ENCODE measurements at places on chromosomes 2 and 18.

DNA sequence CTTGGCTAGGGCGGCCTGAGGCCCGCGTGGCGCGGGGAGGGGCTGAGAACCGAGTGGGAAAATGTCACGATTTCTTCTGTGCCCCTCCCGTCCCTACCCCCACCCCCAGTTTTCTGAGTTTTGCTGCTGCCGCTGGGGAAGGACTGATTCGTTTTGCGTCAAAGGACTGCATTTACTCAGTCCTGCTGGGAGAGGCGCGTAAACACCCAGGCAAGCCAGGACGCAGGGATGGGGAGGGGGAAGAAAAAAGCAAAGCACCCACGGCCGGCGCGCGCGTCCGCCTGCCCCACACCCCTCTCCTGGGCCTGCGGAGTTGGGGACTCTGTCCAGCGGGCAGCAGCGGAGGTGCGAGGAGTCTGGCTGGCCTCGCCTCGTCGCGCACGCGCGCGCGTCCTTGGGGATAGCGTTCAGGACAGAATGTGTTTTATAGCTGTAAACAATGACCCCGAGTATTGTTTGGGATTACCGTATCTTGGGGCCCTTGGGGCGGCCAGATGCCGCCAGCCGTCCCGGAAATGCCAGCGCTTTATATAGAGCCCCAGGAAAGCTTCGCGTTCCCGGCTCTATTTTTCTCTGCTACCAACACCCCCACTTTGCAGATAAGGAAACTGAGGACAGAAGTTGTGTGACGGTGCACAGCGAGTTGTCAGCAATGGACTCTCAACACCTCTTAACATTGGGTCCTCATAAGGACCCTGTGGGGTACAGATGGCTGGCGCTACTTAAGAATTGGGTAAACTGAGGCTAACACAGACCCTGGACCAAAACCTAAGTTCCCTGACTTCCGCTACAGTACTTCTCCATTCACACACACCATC is 1.7 kb upstream of the FOSL2 start:
- DNase-seq: peak; percentile 23

GRCh38 chr2:211367293-211367692 is 810.9 kb downstream of the CPS1 start:
- no peak for DNase-seq

GRCh38 chr2:96503637-96504243 is 1.4 kb downstream of the NEURL3 start:
- no peak for DNase-seq

GRCh38 chr2:57448816-57449215 is 597.8 kb upstream of the VRK2 start:
- no peak for DNase-seq
